ENCODE measurements at places on chromosomes 4 and X. TPM values are rescaled to one million over a fixed set of nuclear protein-coding genes. Genes with fewer than 3 reads are reported as not detected.

Gene NKX3-2
- total RNA-seq, result 0.09 TPM

Gene RAB28
- 7.1 TPM for total RNA-seq

Gene CXCL5
- 35.3 TPM for total RNA-seq

Gene AKAP4
- total RNA-seq, result not detected

Gene AMOT
- not detected for total RNA-seq

Gene LRP2BP
- total RNA-seq, result 0.14 TPM

Gene CTAG1B
- total RNA-seq, result not detected

Gene TEX11
- total RNA-seq, result not detected

Gene PDGFC
- total RNA-seq, result 3.1 TPM

Gene ZDHHC15
- not detected for total RNA-seq

Gene USP46
- 8.8 TPM for total RNA-seq

Gene THAP6
- total RNA-seq, result 6.1 TPM

Gene PCYT1B
- not detected for total RNA-seq

Gene NXF2B
- not detected for total RNA-seq

Gene TLR2
- total RNA-seq, result 0.79 TPM

Gene VGLL1
- total RNA-seq, result not detected

Gene DCAF12L1
- not detected for total RNA-seq

Gene CRMP1
- 3.6 TPM for total RNA-seq

Gene IL13RA1
- 48.2 TPM for total RNA-seq

Gene PSAPL1
- total RNA-seq, result 0.15 TPM

Gene HELT
- not detected for total RNA-seq

Gene CA5B
- 2.7 TPM for total RNA-seq

Gene NCAPG
- total RNA-seq, result 22.1 TPM

Gene ANKRD50
- 4.9 TPM for total RNA-seq

Gene ANOS1
- 0.20 TPM for total RNA-seq

Gene GATA1
- not detected for total RNA-seq

Gene AIMP1
- 45.9 TPM for total RNA-seq

Gene ENOX2
- 5.8 TPM for total RNA-seq

Gene CXorf49
- not detected for total RNA-seq

Gene CENPVL2
- total RNA-seq, result not detected

Gene FGFR3
- total RNA-seq, result 1.9 TPM

Gene WDFY3
- 9.0 TPM for total RNA-seq

Gene C1QTNF7
- not detected for total RNA-seq

Gene TRIM2
- total RNA-seq, result 0.59 TPM

Gene CTPS2
- 9.9 TPM for total RNA-seq

Gene NRK
- not detected for total RNA-seq

Gene SMIM31
- total RNA-seq, result not detected

Gene GAB1
- 2.9 TPM for total RNA-seq

Gene NIPAL1
- total RNA-seq, result 0.78 TPM

Gene RXFP1
- total RNA-seq, result not detected

Gene HS6ST2
- 0.06 TPM for total RNA-seq

Gene RBM46
- total RNA-seq, result not detected

Gene NUDT10
- 0.82 TPM for total RNA-seq

Gene PPEF2
- total RNA-seq, result not detected

Gene PPBP
- 0.21 TPM for total RNA-seq

Gene SYTL4
- 3.9 TPM for total RNA-seq

Gene FSTL5
- not detected for total RNA-seq
